ENCODE measurements at places on chromosomes 3 and 15. TPM values are rescaled to one million over a fixed set of nuclear protein-coding genes. Genes with fewer than 3 reads are reported as not detected.

DNA sequence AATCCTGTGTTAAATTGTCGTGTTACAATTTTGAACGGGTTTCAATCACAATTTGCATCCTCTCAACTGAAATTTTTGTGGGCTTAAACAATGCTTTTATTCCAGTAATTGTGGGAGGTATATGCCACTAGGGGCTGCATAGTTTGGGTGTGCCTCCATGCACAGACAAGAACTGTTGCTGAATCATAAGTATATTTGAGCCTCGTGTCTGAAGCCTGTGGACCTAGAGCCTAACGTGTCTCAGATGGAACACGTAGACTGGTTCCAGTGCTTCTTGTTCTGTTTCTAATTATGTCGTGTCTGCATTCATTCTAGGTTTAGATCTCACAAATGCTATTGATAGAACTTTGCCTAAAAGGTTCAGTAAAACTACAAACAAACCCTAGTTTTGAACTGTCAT lies 363.4 kb downstream of the RBMS3 start:
- peak overlapping the region; percentile 11 for H3K27ac ChIP-seq
- peaks cover 80% of the 10 kb centered on the region for H3K4me1 ChIP-seq
- no peaks in the 10 kb centered on the region for H3K36me3 ChIP-seq
- no peak for DNase-seq

GRCh38 chr3:65752636-65753035 lies 286.1 kb downstream of the MAGI1 start:
- no peaks in the 10 kb centered on the region for H3K4me1 ChIP-seq
- H3K27me3 ChIP-seq, result no peaks in the 10 kb centered on the region

- H3K36me3 ChIP-seq, result no peaks in the 10 kb centered on the region
- no peak overlapping the region for H3K27ac ChIP-seq
- no peak overlapping the region for H3K4me3 ChIP-seq
- no peaks in the 10 kb centered on the region for H3K4me1 ChIP-seq
Observed at GRCh38 chr3:182382112-182382857, 411.0 kb upstream of the ATP11B start.

The PAQR9 gene
- not detected for total RNA-seq

Measured in tibial nerve (tissue), 4 donors.